Tongue (tissue), 3 donors: ENCODE measurements at places on chromosomes 12 and 14. TPM values are rescaled to one million over a fixed set of nuclear protein-coding genes. Genes with fewer than 3 reads are reported as not detected.

The AMDHD1 gene
- not detected for total RNA-seq

DNA sequence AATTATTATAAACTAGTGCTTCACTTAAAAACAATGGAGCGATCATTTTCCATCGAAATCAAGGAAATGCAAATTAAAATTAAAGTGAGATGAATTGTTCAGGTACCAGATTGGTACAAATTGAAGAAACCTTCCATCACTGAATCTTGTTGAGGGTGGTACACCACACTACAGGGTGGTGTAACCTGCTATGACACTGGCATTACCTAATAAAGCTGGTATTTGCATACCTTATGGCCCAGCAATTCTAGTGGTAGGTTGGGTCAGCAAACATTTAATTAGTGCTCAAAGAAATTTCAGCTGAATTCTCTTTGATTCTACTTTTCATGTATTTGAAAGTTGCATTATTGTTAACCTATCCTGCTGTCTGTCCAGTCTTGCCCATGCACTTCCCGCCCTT, 9.2 kb downstream of the TIGAR start:
- DNase-seq = no peak

GRCh38 chr14:91754819-91755218, 22.9 kb upstream of the CATSPERB start:
- peak; percentile 4 for DNase-seq

DNA sequence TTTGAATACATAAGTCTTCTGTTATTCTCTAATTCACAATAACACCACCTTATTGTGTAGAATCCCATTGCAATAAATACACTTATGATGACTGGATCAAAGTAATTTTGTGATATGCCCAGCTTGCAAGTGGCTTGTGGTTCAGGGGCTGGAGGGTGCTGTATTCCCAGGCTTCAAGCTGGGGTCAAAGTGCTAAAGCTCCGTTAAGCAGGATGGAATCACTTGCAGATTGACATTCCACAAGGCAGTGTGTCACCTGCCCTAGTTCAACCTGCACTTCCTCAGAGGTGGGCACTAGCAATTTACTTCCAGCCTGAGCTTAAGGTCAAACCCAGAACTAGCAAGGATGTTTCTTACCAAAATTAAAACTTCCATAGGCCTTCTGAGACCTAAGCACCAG, 166.6 kb downstream of the SSPN start:
- DNase-seq = no peak

DNA sequence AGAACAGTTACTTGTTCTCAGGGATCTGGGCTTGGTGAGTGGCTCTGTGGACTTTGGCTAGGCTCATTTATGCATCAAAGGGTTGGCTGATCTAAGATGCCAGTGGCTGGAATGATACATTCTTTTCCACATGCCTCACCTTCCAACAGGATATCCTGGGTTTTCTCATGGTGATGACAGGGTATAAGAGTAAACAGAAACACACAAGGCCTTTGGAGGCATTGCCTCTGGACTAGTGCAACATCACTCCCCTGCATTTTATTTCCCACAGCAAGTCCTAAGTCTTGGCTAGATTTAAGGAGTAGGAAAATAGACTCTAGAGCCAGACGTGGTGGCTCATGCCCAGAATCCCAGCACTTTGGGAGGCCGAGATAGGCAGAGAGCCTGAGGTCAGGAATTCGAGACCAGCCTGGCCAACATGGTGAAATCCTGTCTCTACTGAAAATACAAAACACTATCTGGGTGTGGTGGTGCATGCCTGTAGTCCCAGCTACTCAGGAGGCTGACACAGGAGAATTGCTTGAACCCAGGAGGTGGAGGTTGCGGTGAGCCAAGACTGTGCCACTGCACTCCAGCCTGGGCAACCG, 47.9 kb downstream of the RPH3A start:
- DNase-seq = peak; percentile 11

DNA sequence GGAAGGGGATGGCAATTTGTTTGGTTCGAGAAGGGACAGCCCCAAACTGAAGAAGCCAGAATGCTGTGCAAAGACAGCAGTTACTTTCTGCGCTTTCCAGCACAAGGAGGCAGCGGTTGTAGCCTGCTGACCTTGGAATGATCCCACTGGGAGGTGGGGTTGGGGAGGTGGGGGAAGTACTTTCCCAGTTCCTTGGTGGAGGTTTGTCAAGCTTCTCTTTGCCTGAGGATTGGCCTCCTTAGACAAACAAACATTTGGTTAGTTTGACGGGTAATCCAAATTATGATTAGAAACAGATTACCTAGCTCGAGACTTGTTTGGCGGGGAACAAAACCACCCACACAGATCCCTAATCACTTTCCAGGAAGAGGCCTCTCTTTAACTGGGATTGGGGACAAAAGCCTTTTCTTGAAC, 79.1 kb upstream of the EGLN3 start:
- DNase-seq = peak; percentile 79
